ENCODE measurements at places on chromosomes 12 and 14.
A peak's percentile ranks its signal among the peaks of the same experiment; 100 is the strongest.

DNA sequence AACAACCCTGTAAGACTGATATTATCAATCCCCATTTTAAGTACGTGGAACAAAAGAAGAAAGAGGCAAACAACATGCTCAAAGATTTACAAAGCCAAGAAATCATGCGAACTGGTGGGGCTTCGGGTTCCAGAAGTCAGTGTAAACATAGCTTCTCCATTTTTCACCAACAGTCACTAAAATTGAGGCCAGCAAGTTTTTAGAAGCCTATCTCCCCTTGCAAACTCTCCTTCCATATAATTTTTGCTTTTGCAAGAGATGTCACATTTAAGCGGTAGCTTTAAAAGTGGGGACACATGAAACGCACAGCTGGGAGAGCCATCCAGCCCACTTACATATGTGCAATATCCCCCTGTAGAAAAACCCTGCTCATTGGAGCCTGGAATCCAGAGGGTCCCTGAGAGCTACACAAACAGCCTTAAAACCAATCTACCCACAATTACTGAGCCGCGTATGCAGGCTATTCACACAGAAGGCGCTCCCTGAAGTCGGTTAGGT, 797 bp downstream of the SLC11A2 start:
- peak; percentile 18 for DNase-seq

GRCh38 chr14:54761835-54762234, 140.8 kb downstream of the GCH1 start:
- no peak for DNase-seq

GRCh38 chr12:8080120-8080519, 2.0 kb upstream of the NECAP1 start:
- no peak for DNase-seq

- no peak for DNase-seq
Measured at GRCh38 chr14:105387530-105387922, 10.8 kb upstream of the TEX22 start.
